ENCODE measurements at places on chromosomes 11 and 22.

DNA sequence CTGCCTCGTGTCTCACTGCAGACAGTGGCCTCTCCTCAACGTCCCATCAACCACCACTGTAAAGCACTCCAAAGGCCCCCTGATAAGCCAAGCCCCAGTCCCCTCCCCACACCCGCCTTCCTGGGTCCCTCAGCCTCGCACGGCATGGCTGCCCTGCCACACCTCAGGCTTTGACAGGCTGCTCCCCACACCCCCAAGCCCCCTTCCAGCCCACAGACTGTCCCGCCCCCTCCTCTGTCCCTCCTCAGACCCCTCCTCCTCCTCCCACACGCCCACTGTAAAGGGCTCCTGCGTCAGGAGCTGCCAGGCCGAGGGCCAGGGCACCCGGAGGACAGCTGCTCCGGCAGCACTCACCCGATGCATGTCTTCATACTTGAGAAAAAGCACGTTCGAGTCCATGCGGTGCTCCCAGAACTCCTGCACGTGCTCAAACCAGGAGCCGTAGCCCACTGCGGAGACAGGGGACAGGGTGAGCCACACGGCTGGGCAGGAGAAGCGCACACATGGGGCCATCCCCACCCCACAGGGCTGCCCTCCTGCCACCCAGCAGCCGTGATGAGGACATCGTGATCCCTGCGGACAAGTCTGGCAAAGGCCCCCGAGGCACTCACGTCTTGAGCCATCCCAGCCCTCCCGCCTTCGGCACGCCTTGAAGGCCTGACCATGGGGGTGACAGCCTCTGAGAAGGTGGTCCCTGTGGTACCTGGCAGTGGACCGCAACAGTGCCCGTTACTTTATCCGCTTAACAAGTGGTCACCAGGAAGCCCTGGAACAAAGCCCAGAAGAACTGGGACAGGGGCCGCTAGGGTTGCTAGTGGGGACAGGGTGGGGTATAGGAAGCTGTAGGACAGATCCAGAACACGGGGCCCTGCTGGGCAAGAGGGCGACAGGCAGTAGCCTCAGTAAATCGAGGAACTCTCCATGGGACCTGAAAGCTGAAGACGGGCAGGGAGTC is 21.5 kb upstream of the EFCAB6 start:
- no peak for DNase-seq

DNA sequence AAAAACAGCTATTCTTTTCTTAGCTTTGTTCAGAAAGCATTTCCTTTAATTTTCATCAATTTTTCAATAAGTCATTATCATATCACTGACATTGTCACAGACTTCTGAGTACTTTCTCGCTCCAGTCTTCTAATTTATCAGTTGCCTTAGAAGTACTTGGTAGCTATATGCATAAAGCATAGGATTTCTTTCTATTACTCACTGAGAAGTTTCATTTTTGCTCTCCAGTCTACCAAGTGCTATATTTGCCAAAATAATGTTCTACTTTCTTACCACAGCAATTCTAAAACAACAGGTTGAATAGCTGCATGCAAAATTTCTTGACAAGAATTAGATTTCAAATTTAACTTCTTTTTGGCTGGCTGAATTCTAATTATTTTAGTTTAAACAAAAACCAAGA is 116.3 kb downstream of the STK33 start:
- DNase-seq: no peak

DNA sequence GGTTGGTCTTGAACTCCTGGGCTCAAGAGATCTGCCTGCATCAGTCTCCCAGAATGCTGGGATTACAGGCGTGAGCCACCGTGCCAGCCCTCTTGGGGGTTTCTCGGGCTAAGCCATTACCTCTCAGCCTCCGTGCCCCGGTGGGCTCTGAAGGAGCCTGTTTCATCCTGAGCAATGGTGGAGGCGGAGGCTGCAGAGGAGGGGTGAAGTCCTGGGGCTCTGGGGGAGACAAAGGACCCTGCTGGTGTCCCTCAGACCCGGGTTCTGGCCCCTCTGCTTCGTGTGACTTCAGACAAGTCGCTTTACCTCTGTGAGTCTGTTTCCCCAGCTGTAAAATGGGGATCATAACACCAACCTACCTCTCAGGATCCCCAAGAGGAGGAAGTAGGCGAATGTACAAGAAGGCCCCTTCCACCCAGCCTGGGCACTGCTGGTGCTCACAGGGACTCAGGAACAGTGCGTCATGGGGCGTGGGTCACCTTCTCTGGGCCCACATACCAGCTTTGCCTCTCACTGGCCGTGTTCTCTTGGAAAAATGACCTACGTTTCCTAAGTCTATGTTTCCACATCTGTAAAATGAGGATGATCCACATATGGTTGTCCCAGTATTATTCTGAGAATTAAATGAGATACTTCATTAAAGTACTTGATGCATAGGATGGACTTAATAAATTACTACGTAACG is 36.8 kb downstream of the RIBC2 start:
- DNase-seq: no peak

- no peak for DNase-seq
Observed at GRCh38 chr11:75365711-75366181, 14.3 kb upstream of the ARRB1 start.

- DNase-seq: no peak
Observed at GRCh38 chr11:129457321-129457720, 81.7 kb downstream of the BARX2 start.

DNA sequence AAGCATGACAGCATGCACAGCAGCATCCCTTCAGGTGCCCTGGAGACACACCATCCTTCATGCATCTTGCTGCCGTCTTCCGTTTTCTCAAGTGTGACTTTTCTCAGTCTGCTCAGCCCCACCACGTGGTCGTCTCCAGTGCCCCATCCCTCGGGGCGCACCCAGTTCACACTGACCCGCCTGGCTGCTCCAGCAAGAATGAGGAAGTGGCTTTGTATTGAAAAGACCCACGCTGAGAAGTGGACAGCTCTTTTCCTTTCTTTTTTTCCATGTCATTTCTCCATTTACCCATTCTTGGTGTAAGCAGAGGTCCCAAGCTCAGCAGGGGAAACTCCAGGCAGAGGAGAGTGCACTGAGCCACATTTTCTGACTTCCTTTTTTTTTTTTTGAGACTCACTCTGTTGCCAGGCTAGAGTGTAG is 14.5 kb downstream of the SERPINH1 start:
- DNase-seq: no peak

- no peak for DNase-seq
Observed at GRCh38 chr11:117640041-117640440, 157.0 kb downstream of the DSCAML1 start.

- no peak for DNase-seq
Observed at GRCh38 chr11:115126092-115126491, 378.1 kb downstream of the CADM1 start.

- no peak for DNase-seq
Observed at GRCh38 chr11:102581066-102581465, 44.1 kb downstream of the MMP20 start.

- no peak for DNase-seq
Observed at GRCh38 chr11:68004551-68005335, 846 bp upstream of the UNC93B1 start.

DNA sequence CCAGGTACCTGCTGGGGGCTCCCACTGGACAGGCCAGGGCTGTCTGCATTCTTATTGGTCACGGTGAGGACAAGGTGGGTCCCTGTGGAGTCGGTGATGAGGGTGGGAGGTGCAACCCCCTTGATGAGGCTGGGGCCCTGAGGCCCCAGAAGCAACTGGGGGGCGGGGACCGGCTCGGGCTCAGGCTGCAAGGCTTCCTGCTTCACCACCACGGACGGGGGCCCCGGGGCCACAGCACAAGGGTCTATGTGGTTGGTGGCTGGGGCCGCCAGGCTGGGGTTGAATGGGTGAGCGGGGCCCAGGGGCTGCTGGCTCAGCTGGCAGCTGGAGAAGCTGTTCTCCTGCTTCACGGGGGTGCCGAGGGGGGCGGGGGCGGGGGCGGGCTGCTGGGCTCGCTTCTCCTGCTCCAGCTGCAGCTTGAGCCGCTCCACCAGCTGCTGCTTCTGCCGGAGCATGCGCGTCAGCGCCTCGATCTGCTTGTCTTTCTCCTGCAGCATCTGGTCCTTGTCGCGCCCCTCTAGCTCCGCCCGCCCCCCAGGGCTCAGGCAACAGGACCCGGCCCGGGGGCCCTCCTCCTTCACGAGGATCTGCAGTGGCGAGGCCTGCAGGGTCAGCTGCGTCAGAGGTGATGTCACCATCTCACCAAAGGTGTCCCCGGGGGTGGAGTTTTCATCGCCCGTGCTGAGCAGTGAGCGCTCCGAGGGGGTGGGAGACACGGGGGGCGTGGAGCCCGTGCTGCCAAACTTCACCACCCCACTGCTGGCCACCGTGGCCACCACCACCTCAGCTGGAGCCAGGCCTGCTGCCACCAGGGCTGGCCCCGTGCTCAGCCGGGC is 48.2 kb downstream of the SGSM3 start:
- no peak for DNase-seq

- DNase-seq: no peak
Observed at GRCh38 chr11:130765406-130765805, 150.9 kb downstream of the SNX19 start.

DNA sequence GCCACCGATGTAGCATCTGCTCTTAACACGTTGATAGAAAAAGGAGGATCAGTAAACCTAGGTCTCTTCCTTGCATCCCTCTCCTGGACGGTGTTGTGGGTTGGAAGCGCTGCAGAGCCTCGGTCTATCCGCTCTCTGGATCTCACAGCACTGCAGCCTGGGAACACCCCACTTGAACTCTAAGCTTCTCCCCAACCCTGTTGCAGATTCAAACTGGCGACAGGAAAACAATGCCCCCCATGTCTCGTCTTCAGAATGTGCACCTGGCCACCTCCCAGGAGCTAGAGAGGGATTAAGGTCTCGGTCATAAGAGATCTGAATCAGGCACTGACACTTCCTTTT is 454 bp downstream of the TMEM218 start:
- no peak for DNase-seq

GRCh38 chr22:48076008-48076407 is 1313.6 kb downstream of the TBC1D22A start:
- no peak for DNase-seq

DNA sequence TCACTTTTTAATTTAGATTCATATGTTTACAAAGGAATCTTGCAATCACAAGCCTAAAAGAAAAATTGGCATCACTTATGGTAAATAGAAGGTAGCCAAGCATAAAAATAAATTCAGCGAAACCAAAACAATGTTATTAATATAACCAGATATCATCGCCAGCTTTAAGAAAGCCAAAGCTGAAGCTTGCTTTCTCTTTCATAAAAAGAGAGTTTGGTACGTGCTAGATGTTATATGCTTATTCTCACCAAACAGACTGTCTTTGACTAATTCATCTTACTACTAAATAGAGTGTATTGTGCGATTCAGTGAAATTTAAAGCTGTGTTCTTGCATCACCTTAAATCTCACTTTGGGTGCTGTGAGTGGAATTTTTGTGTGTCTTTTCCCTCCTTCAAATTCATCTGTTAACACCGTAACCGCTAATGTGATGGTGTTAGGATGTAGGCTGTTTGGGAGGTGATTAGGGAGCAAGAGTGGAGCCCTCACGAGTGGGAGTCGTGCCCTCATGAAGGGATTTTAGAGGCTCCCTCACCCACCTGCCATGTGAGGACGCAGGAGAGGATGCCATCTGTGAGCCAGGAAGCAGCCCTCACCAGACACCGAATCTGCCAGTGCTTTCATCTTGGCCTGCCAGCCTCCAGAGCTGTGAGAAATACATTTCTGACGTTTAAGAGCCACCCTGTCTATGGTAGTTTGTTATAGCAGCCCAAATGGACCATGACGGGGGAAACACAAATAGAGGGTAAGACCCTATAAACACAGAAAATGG is 134.1 kb upstream of the TMEM45B start:
- no peak for DNase-seq

- no peak for DNase-seq
Observed at GRCh38 chr22:29028468-29028867, 33.2 kb downstream of the C22orf31 start.

DNA sequence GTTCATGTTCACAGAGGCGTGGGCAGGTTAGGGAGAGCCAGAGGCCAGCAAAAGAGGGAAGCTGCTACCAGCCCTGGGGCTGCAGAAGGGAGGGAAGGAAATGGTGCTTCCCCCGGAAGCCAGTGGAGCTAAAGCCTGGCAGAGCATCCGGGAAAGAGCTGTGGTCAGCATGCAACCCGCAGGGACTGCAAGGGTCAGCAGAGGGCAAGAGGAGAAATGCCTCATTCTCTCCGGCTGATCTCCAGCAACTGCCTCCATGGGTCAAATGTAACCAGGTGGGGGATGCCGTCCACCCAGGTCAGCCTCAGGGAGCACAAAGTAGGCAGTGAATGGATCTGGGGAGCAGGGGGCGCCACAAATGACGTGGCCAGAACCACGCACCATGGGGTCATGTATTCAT is 36.9 kb upstream of the PRR5 start:
- DNase-seq: no peak

DNA sequence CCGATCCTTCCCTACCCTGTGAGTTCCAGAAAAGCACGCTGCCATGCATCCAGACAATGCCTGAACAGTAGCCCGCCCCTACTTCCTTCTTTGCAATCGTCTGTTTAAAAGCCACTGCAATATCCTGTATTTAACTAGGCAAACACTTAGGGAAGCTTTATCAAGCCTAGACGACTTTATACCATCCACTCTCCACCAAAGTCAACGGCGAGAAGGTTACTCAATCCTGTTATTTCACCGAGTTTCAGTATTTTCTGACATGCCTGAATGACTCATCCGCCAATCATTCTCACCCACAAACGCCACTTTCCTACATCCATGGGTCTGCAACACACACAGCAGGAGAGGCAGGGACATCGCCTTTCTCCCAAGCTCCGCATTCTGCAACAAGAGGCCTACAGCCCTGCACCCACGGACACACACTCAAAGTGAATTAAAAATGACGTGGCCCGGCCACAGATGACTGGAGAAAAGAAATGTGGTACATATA is 9.3 kb downstream of the CELSR1 start:
- no peak for DNase-seq

GRCh38 chr11:19530505-19530904 is 182.1 kb upstream of the NAV2 start:
- DNase-seq: no peak

- no peak for DNase-seq
Observed at GRCh38 chr11:102846292-102846691, 2.9 kb upstream of the MMP3 start.

- DNase-seq: no peak
Observed at GRCh38 chr11:117055469-117055868, 42.8 kb downstream of the SIK3 start.

GRCh38 chr22:42906605-42907348 is 49.7 kb upstream of the ARFGAP3 start:
- no peak for DNase-seq

- no peak for DNase-seq
Observed at GRCh38 chr22:27397954-27398342, 403.6 kb downstream of the MN1 start.

DNA sequence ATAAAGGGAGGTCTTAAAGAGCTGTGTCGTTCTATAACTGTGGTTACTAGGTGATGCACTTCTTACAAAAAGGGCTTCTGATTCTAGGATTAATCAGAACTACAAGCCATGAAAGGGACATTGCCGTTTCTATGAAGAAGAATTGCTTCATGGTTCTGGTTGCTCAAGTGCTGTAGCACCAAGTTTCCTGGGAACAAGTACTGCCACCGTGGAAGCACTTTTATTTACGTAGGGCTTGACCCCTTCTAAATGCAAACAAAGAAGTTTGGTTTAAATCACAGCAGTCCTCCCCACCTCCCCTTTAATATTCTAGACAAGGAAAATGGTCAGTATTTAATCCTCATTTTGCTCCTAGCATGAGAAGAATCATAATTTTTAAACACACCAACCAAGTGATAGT is 9.8 kb downstream of the YAP1 start:
- DNase-seq: no peak

GRCh38 chr11:103928040-103928801 is 108.2 kb upstream of the DDI1 start:
- DNase-seq: no peak
